GM12878 (cell line): ENCODE measurements at places on chromosomes 6 and 20. TPM values are rescaled to one million over a fixed set of nuclear protein-coding genes. Genes with fewer than 3 reads are reported as not detected.

- no peak for DNase-seq
- no peaks in the 10 kb centered on the region for H3K4me1 ChIP-seq
- H3K27me3 ChIP-seq = no peaks in the 10 kb centered on the region
- H3K27ac ChIP-seq = no peak overlapping the region
- peaks cover 42% of the 10 kb centered on the region for H3K36me3 ChIP-seq
- no peak overlapping the region for H3K4me3 ChIP-seq
Observed at GRCh38 chr6:160041608-160042007, 72.7 kb downstream of the IGF2R start.

- H3K27me3 ChIP-seq = no peaks in the 10 kb centered on the region; the same call in 1 of the 2 replicates
- no peak overlapping the region for H3K4me3 ChIP-seq
- no peak overlapping the region for H3K27ac ChIP-seq
- no peaks in the 10 kb centered on the region for H3K4me1 ChIP-seq
Observed at GRCh38 chr6:10177704-10178103, 237.2 kb downstream of the TFAP2A start.

The SCGN gene
- total RNA-seq = not detected in 2 replicates

DNA sequence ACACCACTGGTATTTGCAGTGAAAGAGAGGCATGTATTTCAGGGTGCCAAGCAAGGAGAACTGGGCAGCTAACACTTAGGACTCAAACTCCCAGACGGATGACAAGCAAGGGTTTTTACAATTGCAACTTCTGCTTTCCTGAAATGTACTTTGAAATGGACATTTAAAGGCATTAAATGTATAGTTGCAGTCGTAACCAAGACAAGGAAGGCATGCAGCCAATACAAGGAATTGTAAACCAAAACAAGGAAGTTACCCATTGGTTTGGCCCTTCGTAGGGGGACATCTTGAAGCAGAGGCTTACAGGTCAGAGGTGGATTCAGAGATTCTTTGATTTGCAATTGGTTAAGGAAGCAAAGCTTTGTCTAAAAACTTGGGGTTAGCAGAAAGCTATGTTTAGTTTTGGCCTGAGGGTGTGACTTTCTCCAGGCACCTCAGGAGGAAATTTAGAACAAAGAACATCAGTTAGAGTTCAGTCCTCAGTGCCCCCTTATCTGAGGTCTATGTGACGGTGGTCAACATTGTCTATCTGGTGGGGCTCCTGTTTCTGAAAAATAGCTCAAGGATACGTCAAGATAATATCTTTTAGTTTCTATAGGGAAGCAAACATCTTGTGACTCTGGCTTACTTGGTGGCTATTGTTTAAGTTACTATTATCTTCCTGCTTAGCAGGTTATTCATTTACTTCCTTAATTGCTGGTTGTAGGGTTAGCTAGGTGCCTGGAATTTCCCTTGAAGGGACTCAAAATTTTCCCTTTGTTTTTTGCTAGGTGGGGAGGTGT, 266.0 kb downstream of the CD83 start:
- no peaks in the 10 kb centered on the region for H3K36me3 ChIP-seq
- H3K27me3 ChIP-seq = no peaks in the 10 kb centered on the region
- H3K27ac ChIP-seq = no peak overlapping the region
- no peak overlapping the region for H3K4me3 ChIP-seq
- DNase-seq = no peak

- no peaks in the 10 kb centered on the region for H3K36me3 ChIP-seq
- H3K4me1 ChIP-seq = no peaks in the 10 kb centered on the region; the same call in 1 of the 2 replicates
- no peak overlapping the region for H3K4me3 ChIP-seq
- no peak overlapping the region for H3K27ac ChIP-seq
Observed at GRCh38 chr20:34604980-34605788, 46.7 kb downstream of the MAP1LC3A start.

The TRIM10 gene
- total RNA-seq = not detected in 2 replicates

GRCh38 chr6:166595061-166595780, 8.7 kb upstream of the RAMACL start:
- H3K27me3 ChIP-seq = no peaks in the 10 kb centered on the region
- H3K36me3 ChIP-seq = no peaks in the 10 kb centered on the region
- H3K4me3 ChIP-seq = no peak overlapping the region

- no peak for DNase-seq
- peaks cover 16% of the 10 kb centered on the region for H3K27me3 ChIP-seq
- no peaks in the 10 kb centered on the region for H3K36me3 ChIP-seq
- H3K27ac ChIP-seq = no peak overlapping the region
- no peak overlapping the region for H3K4me3 ChIP-seq
Observed at GRCh38 chr6:147506704-147507114, 1.8 kb upstream of the SAMD5 start.

DNA sequence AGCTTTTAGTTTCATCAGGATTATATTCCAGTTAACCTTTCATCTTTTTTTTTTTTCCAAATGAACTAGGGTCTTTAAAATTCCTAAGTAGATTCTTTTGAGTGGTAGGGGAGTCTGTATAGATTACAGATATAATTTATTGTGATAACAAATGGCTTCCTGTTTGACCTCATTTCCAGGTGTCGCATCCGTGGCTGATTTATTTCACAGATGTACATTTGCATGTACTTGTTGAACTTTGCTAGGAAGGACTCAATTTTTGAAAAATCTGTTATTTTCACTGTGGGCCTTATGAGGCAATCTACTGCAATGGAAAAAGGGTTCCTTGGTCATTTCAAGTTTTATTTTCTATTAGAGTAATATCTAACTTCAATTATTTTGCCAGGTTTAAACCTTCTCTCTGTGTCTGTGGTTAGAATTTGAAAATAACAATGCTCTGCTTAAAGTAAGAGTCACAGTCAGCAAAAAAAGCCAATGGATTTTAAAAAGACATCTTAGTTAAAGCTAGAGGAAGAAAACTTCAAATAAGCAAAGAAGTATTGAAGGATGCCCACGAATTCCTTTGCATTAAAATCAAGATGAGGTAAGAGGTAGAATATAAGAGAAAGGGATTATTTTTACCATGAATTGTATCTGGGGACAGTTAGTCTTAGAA, 57.9 kb downstream of the SAMD5 start:
- no peak for DNase-seq
- no peaks in the 10 kb centered on the region for H3K27me3 ChIP-seq
- no peaks in the 10 kb centered on the region for H3K36me3 ChIP-seq
- no peak overlapping the region for H3K4me3 ChIP-seq

GRCh38 chr20:21826976-21827375, 121.5 kb downstream of the PAX1 start:
- DNase-seq = no peak
- H3K4me3 ChIP-seq = no peak overlapping the region
- no peaks in the 10 kb centered on the region for H3K36me3 ChIP-seq

GRCh38 chr20:20711413-20711812, 1.0 kb downstream of the RALGAPA2 start:
- H3K36me3 ChIP-seq = no peaks in the 10 kb centered on the region
- H3K27me3 ChIP-seq = no peaks in the 10 kb centered on the region
- DNase-seq = no peak
- H3K4me3 ChIP-seq = peak overlapping the region; percentile 86
- peak overlapping the region; percentile 66 for H3K27ac ChIP-seq

GRCh38 chr20:35017099-35017835, 61.6 kb downstream of the MYH7B start:
- H3K27me3 ChIP-seq = no peaks in the 10 kb centered on the region
- no peak overlapping the region for H3K4me3 ChIP-seq
- no peaks in the 10 kb centered on the region; the same call in 1 of the 2 replicates for H3K4me1 ChIP-seq

DNA sequence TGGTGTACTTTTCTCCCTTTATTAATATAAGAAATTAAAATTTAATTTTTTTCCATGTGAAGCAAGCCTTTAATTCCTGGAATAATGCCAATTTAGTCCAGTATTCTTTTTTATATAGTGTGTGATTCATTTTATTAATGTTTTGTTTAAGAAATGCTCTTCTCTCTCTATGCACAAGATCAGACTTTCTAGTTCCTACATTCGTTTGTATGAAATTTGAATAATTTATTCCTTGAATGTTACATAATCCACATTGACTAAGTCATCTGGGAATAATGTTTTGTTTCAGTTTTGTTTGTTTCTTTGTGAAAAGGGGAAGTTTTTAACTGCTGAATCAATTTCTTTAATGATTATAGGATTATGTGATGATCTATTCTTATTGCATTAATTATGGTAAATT, 181.4 kb upstream of the ID4 start:
- no peak overlapping the region for H3K4me3 ChIP-seq
- no peak overlapping the region for H3K27ac ChIP-seq

GRCh38 chr6:83914953-83915352, 55.5 kb downstream of the CYB5R4 start:
- no peak overlapping the region for H3K27ac ChIP-seq
- H3K4me3 ChIP-seq = no peak overlapping the region
- no peak for DNase-seq
- no peaks in the 10 kb centered on the region for H3K27me3 ChIP-seq
- H3K4me1 ChIP-seq = no peaks in the 10 kb centered on the region

The UST gene
- total RNA-seq = 2.2 and 2.4 TPM in 2 replicates
